ENCODE measurements at places on chromosomes 7 and 10.
A peak's percentile ranks its signal among the peaks of the same experiment; 100 is the strongest.

DNA sequence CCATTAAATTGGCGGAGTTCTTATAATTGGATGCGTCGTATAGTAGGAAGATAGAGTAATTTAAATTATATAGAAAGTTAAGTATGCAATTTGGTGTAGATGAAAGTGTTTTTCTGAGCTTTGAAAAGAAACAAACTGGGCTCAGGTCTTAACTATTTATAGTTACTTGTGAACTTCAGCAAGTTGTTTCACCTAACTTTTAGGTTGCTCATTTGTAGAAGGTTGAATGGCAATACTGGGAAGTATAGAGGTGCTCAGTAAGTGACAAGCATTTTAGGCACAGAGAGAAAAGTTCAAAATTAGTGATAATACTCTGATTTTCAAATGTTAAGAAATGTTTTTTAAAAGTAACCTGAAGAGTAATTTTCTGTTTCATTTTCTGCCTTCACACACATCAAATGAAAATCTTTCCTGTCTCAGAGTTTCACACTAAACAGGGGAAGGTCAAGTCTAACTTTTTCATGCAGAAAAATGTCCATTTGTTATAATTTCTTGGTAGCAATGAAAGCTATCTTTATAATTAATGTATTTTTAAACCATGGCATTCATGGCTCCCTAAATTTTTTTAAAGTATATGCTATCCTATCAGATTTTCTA, 146.5 kb downstream of the PHF14 start:
- no peak for DNase-seq

GRCh38 chr7:29937132-29937531, 52.5 kb downstream of the SCRN1 start:
- DNase-seq = no peak

DNA sequence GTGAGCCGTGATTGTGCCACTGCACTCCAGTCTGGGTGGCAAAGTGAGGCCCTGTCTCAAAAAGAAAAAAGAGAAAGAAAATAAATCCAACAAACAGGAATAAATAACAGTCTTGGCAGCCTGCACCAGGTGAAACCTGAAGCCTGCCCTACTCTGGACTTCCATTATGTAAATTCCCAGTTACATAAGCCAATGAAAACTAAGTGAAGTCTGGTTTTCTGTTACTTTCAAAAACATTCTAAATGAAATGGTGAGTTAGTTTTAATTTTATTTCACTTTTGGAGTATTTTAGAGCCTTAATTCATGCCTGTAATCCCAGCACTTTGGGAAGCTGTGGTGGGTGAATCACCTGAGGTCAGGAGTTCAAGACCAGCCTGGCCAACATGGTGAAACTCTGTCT, 22.5 kb upstream of the HIBADH start:
- DNase-seq = no peak

- DNase-seq = no peak
Observed at GRCh38 chr7:1975179-1975578, 257.6 kb downstream of the MAD1L1 start.

DNA sequence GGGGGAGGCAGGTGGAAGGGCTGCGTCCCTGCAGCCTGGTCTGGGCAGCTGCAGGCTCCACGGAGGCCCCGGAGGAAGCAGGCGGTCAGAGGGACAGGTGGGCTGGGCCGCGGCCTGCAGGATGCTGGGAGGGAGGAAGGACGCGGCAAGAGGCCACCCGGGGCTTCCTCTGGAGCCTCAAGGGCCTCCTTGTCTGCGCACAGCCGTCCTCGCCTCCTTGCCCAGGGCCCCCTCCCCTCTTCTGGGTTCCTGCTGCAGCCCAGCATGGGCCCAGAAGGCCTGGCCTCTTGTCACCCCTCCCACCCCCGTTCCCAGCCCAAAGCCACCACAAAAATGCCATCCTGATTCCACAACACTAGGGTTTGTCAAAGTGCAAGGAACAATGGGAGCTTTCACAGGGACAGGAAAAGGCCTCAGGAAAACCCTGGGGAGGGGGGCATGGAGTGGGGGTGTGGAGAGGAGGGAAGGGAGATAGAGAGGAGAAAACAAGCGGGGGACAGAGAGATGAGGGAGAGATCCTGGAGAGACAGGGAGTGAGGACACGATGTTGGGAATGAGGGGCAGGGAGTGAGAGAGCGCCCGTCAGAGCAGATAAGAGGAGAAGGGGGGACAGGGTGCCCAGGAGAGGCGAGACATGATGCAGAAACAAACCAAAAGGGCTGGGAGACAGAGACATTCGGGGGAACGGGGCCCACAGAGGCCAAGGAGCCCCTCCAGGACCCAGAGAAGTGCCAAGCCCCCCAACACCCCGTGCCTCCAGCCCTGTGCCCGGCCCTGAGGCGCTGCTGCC, 41.8 kb downstream of the ZCCHC24 start:
- peak; percentile 82 for DNase-seq

GRCh38 chr10:118108194-118109026, 61.7 kb upstream of the RAB11FIP2 start:
- DNase-seq = no peak

GRCh38 chr10:124997771-124998623, 56.1 kb downstream of the ZRANB1 start:
- peak; percentile 59 for DNase-seq

DNA sequence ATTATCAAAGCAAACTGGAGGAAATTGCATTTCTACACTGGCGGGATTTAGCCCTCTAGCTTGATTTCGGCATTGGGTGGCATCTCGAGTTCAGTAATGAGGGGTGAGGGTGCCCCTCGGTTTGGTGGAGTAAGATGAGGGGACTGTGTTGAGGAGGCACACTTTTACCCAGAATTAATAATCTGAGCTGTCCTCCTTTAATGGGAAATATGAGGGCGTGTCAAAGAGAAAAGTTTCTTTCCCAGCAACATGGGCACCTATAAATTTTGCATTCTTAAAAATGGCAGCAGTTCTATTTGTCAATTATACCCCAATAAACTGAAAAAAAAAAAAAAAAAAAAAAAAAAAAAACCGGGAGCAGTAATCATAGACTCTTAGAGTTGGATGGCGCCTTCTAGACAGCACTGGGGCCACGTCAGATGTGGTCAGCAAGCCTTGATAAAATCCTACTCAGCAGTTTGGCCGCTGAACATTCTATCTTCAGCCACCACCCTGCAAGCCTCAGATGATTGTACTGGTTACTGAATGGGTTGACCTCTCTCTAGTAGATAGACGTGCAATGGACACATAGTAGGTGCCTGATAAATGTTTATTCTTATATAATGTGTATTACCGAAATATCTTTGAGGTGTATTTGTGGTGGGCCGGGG, 931 bp downstream of the PAPSS2 start:
- DNase-seq = no peak

DNA sequence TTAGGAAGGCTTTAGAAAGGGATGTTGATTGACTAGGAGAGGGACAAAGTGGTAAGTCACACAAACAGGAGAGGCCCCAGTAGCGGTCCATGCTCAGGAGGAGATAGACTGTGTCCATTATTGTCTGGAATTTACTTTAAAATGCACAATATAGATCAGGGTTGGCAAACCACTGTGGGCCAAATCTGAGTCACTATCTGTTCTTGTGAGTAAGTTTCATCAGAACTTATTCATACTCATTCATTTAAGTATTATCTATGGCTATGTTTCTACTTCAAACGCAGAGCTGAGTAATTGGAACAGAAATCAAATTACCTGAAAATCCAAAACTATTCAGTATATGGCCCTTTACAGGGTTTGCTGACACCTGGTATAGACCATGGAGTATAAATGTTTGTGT, 166.5 kb downstream of the COL28A1 start:
- DNase-seq = no peak

- no peak for DNase-seq
Observed at GRCh38 chr10:109912335-109913281, 10.7 kb downstream of the XPNPEP1 start.

DNA sequence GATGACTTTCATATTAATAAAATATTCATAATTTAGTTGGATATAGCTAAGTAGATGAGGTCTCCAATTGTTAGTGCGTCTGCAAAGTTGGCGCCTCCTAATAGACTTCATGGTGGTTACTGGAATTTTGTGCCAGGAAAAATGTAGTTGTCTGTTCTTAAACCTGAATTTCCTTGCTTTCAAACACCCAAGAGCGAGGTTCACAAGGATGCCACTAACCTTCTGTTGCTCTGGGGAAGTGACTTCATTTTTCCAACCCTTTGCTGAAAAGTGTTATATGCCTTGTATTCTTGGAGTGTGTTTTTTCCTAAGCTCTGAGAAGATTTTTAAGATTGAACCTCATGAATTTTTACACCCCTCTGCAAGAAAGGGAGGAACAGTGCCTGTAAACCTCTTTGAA, 98.9 kb upstream of the GLCCI1 start:
- DNase-seq = no peak

- DNase-seq = no peak
Observed at GRCh38 chr10:121288011-121288410, 310.2 kb downstream of the FGFR2 start.
